ENCODE measurements at places on chromosomes 11 and 22.
A peak's percentile ranks its signal among the peaks of the same experiment; 100 is the strongest.

DNA sequence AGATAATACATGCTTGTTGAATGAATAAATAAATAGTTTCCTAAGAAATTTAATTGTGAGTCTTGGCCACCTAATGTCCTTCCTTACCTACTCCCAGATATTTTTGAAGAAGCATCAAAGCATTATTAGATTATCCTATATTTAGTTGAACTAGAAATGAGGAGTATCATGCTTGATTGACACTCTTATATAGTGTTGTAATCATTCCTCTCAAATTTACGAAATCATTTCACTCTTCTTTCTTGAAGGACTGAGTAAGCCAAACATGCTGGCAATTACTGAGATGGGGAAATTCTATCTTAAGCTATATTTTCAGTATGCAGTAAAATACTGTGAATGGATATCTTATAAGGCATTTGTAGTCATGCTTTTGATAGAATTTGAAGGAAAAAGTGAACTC lies 189.0 kb downstream of the LUZP2 start:
- no peak for DNase-seq

- no peak for DNase-seq
Observed at GRCh38 chr11:124717421-124717785, 22.3 kb upstream of the NRGN start.

DNA sequence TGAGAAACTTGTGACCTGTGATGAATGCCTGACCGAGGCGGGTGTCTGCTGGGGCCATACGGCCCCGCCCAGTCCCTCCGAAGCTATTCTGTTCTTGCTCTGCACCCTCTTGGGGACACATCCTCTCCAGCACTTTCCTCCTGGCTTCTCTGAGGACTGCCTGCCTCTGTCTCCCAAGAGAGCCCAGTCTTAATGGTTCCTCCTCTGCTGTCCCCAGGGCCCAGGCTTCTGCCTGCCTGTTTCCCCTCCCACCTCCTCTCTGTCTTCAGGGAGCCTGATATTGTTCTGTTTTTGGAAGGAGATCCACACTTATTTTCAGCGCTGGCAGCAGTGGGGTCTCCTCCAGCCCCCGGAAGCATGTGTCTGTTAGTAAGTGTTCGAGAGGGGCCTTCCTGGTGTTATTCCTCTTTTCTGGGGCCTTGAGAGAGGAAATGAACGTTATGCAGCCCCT lies 18.7 kb downstream of the SYNGR1 start:
- DNase-seq: no peak

- DNase-seq: no peak
Observed at GRCh38 chr11:1486054-1486825, at the start of gene MOB2. Gene MOB2 (minus strand): TSS chr11:1486779. CDS start chr11:1486556, 223 bp downstream.

DNA sequence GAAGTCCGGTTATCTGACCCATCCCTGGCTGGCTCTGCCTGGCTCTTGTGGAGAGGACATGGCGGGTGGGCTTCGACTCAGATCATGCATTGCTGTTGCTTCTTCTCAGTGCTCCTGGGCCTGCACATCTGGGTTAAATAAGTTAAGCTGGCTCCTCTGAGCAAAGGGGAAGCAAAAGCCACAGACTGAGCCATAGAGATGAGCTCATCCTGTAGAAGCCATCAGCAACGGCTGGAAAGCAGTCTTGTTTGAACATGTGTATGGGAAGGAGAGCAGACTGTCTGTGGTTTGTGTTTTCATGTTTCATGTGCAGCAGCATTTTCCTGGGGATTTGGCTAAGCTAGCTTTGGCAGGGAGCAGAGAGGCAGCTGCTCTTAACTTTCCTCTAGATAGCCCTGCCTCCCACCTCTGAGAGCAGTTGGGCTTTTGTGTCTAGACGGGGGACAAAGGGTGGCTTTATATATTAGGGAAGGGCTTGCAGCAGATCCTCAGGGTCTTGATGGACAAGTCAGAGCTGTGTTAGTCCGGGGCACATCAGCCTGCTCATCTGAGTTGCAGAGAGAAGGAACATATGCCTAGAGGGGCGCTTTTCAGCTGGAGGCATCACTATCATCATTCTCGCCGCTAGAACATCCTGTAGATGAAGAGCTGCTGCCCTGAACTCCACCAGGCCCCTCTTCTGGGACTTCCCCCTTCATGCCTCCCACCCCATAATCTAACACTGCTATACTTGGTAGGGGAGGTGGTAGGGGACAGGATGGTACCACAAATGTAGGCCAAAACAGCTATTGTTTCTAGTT lies 14.9 kb downstream of the DCPS start:
- peak; percentile 41 for DNase-seq

DNA sequence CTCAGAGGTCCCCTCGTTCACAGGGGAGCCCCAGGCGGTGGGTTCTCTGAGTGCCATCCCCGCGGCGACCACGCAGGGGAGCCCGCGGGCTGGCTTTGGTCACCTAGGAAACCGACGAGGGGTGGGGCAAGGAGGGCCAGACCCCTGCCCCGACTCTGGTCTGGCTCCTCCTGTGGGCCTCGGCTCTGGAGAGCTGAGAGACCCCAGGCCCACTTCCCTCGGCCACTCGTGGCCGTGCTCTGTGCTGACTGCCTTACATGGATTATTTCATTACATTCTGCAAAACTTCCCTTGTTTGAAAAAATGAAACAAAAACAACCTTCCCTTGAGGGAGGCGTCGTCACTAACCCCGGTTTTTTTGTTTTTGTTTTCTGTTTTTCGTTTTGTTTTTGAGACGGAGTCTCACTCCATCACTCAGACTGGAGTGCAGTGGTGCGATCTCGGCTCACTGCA lies 15.1 kb upstream of the CYTH4 start:
- DNase-seq: peak; percentile 23

GRCh38 chr22:43008509-43008908 lies 6.4 kb downstream of the PACSIN2 start:
- no peak for DNase-seq

DNA sequence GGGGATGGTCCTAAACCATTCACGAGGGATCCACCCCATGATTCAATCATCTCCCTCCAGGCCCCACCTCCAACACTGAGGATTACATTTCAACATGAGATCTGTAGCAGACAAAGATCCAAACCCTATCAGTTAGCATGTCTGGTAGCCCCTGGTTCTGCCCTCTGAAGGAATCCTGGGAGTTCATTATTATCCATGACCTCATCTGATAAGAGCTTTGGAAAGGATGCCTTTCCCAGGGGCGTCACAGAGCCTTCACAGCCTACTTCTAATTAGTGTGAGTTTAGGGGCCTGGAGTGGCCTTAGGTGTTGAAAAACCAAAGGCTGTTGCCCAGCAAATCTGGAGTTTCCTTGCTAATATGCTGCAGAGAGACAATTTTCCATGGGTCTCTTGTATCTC lies 8.6 kb upstream of the EIF3M start:
- DNase-seq: no peak

Measured in amygdala (tissue), 56 donors.